ENCODE measurements at places on chromosomes 6 and 20.

DNA sequence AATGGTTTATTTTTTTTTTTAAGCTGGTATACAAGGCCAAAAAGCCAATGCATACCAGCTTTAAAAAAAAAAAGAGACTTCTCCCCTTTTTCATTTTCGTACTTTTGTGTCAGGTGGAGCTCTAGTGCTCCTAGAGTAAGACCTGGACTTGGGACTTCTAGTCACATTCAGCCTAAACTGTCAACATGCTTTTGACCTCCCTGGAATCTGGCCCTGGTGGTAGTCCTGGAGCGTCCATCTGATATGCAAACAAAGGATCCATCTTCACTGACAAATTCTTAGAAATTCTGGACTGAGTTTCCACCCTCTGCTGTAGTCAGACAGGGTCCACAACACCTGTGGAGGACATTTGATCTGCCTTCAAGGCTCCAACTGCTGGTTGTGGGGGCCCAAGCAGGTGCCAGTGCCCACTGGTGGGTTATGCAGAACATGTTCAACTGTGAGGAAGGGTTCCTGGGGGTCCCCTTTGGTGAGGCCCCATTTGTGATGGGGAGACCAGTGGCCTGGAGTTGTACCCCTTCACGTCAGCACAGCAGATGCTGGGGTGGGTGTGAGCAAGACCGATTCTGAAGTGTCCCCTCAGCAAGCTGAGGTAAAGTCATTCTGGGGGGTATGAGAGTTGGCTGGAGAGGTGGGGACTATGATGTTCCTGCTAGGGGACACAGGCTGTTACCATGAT is 12.6 kb upstream of the PCMTD2 start:
- DNase-seq, result no peak

DNA sequence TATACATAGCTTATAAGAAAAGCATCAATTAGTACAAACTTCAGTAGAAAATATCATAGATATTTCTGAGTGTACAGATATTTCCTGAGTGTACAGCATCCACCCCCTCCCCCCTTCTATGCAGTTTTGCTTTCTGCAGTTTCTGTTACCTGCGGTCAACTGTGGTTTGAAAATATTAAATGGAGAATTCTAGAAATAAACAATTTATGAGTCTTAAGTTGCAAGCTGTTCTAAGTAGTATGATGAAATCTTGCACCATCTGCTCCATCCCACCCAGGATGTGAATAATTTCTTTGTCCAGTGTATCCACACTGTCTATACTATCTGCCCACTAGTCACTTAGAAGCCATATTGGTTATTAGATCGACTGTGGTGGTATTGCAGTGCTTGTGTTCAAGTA is 15.8 kb upstream of the GPR63 start:
- DNase-seq, result no peak

DNA sequence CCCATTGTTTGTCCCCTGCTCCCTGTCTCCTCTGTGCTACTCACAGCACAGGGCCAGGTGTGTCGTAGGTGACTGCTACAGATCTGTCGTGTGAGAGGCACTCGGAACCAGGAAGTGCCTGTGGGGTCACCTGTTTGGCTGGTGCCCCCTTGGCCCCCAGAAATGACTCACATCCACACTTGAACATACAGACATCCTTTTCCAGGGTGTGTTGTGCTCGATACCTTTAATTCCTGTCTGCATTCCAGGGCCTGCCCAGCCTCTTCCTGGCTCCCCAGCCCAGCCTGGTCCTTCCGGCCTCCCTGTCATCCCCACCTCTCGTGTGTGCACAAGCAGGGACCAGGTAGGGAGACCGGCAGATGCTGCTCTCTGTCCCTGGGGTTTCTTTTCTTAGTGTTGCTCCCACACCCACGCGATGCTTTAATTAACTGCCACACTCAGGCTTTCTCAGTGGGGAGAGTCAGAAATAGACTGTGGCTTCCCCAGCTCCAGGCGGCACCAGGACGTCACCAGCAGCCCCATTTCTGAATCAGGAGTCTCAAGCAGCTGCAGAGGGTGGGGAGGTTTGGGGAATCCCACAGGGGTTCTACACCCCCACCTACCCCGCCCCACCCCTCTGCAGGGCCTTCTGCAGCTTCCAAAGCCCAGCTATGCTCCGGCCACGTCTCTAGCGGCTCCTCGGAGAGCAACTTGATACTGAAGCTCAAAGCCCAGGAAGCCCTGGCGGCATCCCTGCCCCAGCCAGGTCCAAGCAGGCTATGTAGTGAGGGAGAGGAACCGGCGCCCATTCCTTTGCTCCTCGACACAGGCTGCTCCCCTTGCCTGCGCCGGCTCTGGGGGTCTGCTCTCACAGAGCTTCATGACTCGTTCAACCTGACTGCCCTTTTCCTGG is 102.2 kb downstream of the SYCP2 start:
- no peak for DNase-seq

- no peak for DNase-seq
These were observed 41.7 kb upstream of the CHRNA4 start for GRCh38 chr20:63402860-63403220.

GRCh38 chr6:37048851-37049757 is 43.6 kb downstream of the FGD2 start:
- DNase-seq, result peak; percentile 66

- no peak for DNase-seq
These were observed 455.8 kb upstream of the MAP3K7 start for GRCh38 chr6:91042656-91043055.

DNA sequence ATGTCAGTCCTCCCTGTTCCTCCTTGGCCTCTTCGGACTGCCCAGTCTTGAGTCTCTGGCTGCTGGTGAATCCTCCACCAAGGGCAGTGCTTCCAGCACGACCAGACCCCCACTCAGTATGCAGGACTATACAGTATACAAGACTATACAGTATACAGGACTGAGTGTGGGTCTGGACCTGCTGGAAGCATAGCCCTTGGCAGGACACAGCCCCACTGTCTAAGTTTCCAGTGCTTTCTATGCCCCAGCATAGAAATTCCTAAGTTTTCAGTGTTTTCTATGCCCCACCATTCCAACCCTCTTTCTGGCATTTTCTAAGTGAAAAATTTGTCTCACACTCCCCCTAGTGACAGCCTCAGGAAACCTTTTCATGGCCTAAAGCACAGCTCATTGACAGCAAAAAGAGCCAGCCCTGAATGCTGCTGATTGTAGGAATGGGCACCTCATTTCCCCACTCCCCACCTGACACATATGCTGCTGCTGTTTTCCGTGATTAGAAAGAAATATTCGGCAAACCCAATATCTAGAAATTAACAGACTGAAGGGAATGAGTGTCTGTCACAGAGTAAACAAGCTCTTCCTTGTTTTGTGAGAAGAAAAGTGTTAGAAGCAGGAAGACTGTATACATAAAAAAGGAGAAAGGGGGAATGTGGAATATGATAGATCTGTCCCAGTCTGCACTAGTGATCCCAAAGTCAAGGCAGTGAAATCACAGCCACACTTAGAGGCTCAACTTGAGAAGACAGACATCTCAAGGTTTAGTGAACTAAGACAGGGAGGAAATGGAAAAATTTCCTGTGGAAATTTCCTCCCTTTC is 206.9 kb downstream of the IBTK start:
- no peak for DNase-seq

DNA sequence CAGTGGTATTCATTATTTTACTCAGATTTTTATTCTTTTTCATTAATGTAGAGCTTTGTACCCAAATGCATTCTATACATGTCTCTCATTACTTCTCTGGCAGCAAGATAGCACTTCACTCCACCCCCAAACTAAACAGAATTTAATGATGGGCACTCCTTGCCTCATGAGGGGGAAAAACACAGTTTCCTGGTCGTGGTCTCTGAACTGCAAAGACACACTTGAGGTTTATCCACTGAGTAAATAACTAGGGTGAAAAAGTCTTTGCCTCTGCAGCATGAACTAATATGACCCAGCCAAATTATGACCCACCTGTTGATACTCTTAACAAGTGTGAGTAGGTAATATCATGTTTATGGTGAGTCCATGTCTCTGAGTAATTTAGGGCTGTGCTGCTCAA is 785.2 kb upstream of the FLRT3 start:
- DNase-seq, result no peak

DNA sequence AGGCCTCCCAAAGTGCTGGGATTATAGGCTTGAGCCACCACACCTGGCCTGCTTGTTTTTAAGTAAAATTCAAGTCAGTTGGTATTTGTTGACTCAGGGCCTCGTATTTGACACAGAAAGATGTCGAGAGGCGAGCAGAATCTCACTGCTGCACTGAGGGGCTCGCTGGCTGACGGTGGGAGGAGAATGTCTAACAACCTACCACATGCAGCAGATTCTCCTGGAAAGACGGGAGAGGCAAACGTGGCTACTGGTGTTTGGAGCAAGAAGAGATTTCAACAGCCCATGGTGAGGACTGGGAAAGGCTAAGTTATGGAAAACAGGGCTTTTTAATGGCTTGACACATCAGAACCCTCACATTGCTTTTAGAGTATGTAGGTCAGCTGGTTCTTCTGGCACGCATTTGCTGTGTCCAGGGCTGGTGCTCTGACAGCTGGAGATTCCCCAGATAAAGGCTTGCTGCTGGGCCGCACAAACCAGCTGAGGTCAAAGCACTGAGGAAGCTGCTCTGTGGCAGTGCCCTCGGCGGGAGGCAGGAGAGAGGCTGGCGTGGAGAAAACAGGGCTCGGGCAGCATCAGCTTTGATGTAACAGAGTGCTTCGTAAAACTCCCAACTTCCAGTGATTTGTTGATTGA is 84.2 kb upstream of the FRMD1 start:
- no peak for DNase-seq

All from activated gamma-delta T cell treated with anti-CD3 and anti-CD28 coated beads, Interleukin-2, amount 50 U/mL, for 16 hours (primary cell).